ENCODE measurements at places on chromosomes 12 and 14.

GRCh38 chr14:77311217-77311616 is 9.5 kb downstream of the POMT2 start:
- DNase-seq: no peak

DNA sequence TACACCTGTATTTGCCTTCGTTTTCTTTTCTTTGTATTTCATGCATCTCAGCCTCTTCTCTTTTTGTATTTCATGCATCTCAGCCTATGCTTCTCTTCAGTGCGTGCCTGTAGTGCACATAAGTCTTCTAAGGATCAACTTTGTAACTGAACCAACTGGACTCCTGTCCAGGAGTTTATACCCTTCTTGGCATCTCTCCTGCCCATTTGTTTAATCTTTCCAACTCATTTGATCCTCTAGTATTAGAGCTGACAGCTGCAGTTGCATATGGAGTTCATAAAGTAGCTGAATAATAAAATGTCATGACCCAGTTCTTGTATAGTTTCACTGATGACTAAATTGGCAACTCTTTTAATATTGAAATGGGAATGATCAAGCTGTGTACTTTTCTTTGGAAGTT is 89.7 kb downstream of the FGD4 start:
- DNase-seq: no peak

DNA sequence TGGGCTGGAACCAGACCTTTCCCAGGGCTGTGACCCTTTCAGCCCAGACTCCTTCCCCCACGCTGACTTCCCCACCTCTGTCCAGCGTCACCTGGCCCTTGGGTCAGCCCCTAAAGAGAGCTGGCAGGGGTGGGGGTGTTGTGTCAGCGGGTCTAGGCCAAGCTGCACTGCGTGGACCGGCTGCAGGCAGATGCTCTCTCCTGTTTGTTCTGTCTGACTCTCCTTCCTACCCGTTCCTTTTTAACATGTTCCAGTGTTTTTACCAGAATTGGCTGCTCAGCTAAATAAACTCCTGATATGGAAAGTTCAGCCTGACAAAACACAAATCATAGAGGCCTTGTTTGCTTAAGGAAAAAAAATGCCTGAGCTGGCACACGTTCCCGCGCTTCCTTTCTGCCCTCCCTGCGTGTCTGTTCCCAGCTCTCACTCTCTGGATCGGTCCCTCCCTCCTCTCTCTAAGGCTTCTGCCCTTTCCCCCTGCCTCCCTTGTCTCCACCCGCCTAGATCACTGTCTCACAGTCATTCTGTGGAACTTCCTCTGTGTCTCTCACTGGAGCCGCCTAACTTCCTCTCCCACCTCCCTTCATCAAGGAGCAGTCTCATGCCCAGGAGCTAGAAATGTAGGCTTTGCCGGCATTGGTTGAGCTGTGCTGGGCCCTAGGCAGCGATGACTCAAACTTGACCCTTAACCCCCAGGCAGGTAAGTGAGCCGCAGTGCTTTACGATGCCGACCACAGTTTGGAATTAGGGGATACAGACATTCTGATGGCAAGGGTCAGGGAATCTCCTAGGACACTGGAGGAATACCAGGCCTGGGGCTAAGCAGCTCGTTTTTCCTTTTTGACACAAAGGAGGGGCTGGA is 15.5 kb upstream of the MLXIP start:
- DNase-seq: peak; percentile 85

- DNase-seq: peak; percentile 78
Observed at GRCh38 chr12:23555180-23555824, 394.2 kb downstream of the SOX5 start.

DNA sequence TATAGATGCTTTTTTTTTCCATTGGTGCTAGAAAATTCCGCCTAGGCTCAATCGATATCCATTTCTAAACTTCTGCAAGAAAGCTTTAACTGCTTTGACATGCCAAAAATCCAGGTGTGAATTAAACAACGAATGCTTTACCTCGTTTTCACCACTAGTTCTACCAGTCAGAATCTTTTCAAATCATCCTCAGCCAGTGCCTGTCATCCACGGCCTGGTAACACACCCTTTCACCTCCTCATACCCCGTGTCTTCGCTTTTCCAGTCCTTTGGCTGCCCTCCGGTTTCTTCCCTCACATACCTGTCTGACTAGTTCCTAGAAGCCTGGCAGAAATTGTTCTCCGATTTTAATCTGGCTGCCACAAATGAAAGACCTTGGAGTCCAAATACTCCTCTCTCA is 1.4 kb upstream of the PHC1 start:
- peak; percentile 72 for DNase-seq

- DNase-seq: no peak
Observed at GRCh38 chr12:101650346-101651117, 46.9 kb upstream of the CHPT1 start.

GRCh38 chr12:53173085-53173715 is 7.3 kb upstream of the ZNF740 start:
- DNase-seq: no peak

- DNase-seq: no peak
Observed at GRCh38 chr14:102965971-102966655, 43.6 kb downstream of the AMN start.

DNA sequence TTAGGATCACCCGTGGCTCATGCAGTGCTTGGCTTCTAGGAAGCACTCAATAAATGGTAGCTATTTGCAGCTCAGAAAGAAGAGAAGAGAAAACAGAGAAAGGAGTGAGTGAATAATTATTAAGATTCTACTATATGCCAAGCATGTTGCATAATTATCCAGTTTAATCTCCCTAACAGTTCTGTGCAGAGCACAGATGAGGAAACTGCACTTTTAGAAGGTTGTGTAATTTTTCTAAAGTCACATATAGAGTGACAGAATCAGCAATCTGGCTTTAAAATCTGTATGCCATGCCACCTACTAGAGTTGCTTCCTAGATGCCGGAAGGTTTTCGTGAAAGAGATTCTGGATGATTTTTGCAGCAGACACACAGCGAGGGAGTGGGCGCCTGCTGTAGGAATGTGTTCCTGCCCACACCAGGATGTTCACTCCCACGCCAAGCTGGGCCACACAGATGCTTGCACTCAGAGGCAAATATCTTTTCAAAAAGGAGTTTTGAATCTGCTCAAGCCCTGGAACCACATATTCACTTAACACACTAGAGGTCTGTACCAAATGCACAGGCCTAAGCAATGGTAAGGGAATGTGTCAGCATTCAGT is 50.2 kb upstream of the SMCO2 start:
- no peak for DNase-seq

GRCh38 chr12:119864591-119864990 is 12.5 kb downstream of the CIT start:
- no peak for DNase-seq

GRCh38 chr14:23398348-23398747 is 9.7 kb downstream of the MYH6 start:
- DNase-seq: peak; percentile 97

GRCh38 chr12:109900752-109901580 is 892 bp downstream of the TCHP start:
- no peak for DNase-seq

DNA sequence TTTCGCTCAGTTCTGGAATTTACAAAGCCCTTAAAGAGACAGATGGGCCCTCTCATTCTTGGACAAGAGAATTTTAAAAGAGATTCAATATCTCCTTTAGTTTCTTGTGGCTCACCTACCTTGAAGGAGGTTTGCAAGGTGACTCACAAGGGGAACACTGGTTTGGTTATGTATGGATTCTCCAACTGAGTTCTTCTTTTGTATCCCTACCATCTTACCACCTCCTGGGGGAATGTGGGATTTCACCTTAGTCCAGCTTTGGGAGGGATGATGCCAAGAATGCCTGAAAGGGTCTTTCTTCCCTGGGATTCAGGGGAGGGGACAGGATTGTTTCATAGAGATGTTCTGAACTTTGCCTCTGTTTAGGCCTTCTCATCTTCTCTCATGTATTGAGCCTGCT is 3.7 kb downstream of the PPP4R4 start:
- DNase-seq: no peak
